ENCODE measurements at places on chromosomes 2 and 18.
A peak's percentile ranks its signal among the peaks of the same experiment; 100 is the strongest.

- DNase-seq: no peak
These were observed 9.6 kb downstream of the STPG4 start for GRCh38 chr2:47145466-47145865.

DNA sequence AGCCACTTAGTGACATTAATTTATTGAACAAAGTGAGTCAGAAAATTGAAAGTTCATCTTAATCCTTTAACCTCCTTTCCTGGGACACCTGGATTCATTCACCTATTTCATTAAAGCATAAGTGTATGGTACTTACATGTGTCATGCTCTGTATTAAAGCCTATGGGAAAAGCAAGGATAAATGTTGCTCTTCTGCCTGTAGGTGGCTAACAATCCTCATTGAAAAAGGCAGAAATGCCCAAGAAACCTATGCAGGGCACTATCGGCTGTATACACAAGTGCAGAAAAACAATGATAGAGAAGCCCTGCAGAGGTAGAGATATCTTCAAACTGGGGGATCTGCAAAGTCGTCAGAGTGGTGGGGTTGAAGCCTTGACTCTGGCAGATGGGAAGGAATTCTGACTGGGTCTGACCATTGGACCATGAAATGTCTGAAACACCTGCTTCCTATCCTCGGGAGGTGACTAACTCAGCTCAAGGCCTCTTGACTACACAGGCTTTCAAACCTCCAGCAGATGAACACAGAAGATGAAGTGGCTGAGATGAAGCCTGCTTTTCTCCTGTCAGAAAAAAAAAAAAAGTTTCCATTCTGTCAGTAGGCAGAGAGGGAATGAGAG is 83.1 kb downstream of the DCC start:
- no peak for DNase-seq

GRCh38 chr2:88265352-88266303 is 95.5 kb downstream of the THNSL2 start:
- DNase-seq: no peak

GRCh38 chr2:55590810-55591440 is 26.5 kb downstream of the PPP4R3B start:
- DNase-seq: peak; percentile 39

DNA sequence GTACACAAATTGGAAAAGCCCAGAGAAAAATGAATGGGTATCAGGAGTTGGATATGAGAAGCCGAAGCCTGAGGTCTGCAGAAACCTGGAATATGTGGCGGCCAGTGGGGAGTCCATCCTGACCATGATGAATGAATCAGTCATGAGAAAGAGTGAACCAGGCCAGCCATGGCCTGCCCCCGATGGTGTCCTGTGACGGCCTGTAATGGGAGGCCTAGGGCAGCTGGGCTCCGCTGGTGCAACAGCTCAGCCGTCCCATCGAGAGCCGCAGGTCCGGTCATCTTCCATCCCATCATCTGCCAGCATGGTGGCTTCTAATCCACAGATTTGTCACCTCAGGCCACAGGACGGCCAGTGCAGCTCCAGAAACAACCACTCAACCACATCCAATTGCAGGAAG is 116.4 kb downstream of the PDCL3 start:
- no peak for DNase-seq

DNA sequence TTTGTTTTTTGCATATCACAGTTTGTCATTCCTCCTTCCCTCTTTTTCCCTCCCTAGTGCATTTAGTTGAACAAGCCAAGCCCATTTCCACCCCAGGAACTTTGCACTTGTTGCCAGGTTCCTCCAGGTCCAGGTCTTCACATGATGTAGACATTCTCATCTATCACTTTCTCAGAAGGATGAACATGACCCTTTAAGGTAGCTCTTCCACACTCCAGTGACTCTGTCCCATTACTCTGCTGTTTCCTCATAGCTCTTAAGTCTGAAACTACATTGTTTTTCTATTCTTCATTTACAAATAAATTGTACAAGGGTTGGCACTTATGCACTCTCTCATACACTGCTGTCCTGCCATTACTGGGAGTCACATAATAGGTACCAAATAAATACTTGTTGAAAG is 6.1 kb downstream of the KYNU start:
- DNase-seq: no peak

GRCh38 chr2:152019732-152020131 is 79.1 kb downstream of the CACNB4 start:
- DNase-seq: no peak

GRCh38 chr18:8163286-8163959 is 445.8 kb upstream of the RAB12 start:
- no peak for DNase-seq

- no peak for DNase-seq
These were observed 7.7 kb upstream of the PXDN start for GRCh38 chr2:1751767-1752725.

DNA sequence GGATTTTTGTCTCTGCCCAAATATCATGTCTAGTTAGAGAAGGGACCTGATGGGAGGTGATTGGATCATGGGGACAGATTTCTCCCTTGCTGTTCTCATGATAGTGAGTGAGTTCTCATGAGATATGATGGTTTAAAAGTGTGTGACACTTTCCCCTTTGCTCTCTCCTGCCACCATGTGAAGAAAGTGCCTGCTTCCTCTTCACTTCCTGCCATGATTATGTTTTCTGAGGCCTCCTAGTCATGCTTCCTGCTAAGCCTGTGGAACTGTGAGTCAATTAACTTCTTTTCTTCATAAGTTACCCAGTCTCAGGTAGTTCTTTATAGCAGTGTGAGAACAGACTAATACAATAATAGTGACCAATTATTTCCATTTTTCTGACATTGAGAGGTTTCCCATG is 167.3 kb upstream of the CYRIA start:
- DNase-seq: no peak

GRCh38 chr2:222677981-222678380 is 6.5 kb downstream of the MOGAT1 start:
- no peak for DNase-seq

DNA sequence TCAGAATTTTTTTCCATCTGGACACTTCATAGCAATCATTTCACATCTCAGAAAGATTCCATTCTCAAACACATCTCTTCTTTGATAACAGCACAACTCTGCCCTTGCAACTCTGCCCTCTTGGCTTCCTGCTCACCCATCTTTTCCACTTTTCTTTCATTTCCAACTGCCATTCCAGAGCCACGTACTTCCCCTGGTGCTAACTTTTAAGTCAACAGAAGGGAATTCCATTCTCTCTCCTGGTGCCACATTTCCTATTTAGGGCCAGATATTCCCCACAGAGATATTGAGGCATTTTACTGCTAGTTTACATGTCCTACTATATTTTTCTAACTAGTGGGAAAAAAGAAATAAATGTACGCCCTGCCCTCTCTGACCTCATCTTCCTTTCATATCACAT is 590.2 kb downstream of the ARHGAP15 start:
- no peak for DNase-seq

DNA sequence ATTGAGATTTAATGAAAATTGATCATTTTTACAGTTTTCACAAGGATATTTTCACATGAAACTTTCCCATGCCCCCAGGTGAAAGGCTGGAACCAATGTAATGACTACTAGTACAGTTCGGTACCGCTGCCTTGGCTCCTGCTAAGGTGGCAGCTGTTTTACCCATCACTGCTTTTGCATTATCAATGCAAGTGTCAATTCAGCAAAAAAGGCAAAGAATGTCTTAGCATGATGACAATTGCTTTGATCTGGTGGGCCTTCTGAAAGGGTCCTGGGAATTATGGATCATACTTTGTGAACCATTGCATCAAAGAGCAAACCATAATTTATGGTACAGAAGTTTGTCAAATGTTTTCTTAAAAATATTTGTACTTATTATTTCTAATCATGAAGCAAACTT is 107.2 kb downstream of the KYNU start:
- DNase-seq: no peak

- no peak for DNase-seq
These were observed 3.0 kb upstream of the OSBPL1A start for GRCh38 chr18:24400587-24400986.

DNA sequence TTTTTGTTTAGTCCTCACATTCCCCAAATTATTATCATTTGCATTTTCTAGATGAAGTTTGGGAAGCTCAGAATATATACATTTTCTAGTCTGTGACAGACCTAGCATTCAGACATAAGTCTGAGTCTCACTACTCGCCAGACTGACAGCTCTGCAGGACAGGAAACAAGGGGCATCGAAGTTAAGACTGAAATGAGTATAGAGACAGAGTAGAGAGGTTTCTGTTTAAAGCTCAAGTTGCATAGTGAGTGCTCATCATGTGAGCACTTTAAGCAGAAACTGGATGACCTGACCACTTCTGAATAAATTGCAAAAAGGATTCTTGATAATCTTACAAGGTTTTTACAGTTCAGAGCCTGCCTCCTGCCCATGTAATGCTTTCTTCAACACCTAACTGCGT is 1.1 kb downstream of the HADHB start:
- DNase-seq: no peak

DNA sequence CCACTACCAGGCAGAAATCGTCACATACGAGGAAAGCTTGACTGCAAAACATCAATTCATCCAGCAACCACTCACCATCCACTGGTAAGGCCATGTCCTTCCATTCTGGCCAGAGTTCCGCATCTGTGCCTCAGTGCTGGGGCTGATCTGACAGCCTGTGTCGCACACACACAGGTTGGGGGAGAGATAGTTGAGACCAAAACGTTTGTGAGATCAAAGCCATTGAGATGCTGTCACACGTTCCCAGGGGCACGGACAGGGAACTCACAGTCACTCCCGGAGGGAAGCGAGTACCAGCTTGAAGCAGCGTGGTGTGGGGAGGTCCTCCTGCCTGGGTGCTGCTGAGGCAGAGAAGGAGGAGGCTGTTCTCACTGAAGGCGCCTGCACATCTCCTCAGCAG is 458.5 kb upstream of the SALL3 start:
- no peak for DNase-seq

- no peak for DNase-seq
These were observed 45.3 kb upstream of the PDK1 start for GRCh38 chr2:172510548-172510947.

DNA sequence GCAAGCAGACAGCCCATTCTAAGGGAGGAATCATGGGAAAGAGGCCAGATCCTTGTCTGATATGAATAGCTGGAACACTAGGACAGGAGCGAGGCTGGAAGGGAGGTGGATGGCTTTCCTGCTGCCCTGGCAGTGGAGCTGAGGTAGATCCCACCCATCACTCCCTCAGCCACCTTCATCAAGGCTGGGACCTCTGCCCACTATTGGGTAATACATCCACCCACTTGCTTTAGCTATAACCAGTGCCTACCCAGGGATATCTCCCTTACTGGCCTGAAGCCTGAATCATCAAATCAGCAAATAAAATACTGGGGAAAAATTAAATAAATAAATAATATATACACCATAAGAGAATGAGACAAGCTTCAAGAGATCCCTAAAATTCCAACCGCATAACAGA is 183.2 kb upstream of the KYNU start:
- DNase-seq: no peak

DNA sequence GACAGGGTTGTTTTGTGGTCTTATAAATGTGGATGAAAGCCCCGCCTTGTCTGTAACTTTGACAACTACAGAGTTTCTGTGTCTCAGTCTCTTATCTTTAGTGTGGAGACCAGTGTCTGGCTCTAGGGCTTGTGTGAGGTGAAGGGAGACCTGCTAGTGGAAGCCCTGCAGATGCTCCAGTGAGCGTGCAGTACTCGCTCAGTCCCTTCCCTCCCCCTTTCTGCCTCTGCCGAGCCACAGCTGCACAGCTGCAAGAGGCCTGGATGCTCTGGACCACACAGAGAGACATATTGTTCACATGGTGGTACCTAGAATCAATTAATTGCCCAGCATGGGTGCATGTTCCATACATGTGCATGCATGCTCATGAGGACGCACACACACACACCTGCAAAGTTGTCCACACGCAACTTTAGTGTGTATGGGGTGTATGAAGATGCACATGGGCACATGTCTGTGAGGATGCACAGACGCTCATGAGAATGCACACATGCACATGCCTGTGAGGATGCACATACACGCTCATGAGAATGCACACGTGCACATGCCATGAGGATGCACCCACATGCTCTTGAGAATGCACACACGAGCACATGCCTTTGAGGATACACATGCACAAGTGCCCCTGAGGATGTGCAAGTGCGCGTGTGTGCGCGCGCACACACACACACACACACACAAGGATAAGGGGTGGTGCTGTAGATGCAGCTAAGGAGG is 282.1 kb upstream of the HS6ST1 start:
- DNase-seq: no peak

DNA sequence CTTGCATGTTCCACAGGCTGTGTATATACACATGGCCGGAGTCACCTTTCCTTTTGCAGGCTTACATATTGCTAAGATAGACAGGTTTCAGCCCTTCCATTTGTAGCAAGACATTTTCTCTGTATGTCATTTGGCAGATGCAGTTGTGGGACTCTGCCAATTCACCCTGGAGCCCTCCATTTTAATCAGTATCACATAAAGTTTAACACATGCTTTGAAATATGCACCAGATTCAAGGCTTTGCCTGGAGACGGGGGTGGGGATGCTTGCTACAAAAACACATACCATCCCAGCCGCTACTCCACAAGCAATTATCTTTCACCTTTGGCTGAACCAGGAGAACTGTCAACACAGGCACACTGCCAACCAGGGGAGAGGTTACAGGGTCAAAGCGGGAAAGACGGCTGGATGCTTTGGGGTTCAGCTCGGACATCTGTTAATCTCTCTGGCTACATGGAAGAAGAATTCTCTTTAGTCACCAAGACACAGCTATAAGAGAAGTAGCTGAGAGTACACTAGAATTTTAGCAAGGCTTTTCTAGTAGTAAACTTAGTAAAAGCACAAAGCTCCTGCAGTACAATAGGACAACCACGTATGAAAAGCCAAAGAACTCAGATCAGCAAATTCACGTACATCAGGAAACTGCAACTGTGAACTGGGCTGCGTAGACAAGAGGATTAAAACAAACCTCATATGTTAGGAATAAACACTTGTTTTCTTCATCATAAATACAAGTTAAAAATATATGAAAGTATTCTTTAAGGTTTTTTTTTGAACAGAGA is 130.9 kb downstream of the EXOC6B start:
- peak; percentile 29 for DNase-seq

DNA sequence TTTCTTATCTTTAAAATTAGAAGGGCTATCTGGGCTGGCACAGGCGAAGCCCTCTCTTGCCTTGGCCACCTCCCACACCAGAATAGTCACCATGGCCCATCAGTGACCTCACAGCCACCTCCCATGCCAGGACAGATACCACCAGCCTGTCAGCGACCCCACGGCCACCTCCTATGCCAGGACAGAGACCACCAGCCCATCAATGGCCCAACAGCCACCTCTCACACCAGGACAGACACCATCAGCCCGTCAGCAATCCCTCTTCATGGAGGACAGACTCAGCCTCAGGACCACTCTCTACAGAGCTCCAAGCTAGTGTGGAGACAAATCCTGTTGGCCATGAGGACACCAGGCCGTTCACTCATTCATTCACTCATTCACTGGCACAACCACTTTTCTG is 74.6 kb downstream of the ASB1 start:
- DNase-seq: no peak
